Activated CD4-positive, alpha-beta memory T cell treated with anti-CD3 and anti-CD28 coated beads, Interleukin-2, amount 10 ng/mL, durations not matched to agents 7 days and 5 days (primary cell): ENCODE measurements at places on chromosomes 5 and 9. TPM values are rescaled to one million over a fixed set of nuclear protein-coding genes. Genes with fewer than 3 reads are reported as not detected.

Gene PCDHB6
- not detected for total RNA-seq

Gene CTSV
- 0.45 TPM for total RNA-seq

Gene NTMT1
- total RNA-seq: 38.7 TPM

Gene SURF1
- total RNA-seq: 33.8 TPM

Gene FCN1
- total RNA-seq: not detected

Gene AHRR
- total RNA-seq: 23.6 TPM

Gene GRXCR2
- not detected for total RNA-seq

Gene PCDHGA9
- total RNA-seq: not detected

Gene MYOZ3
- total RNA-seq: not detected

- no peak for DNase-seq
These were observed 92.6 kb downstream of the EFNA5 start for GRCh38 chr5:107578051-107578635.

GRCh38 chr9:3825721-3826120, 299.9 kb upstream of the RFX3 start:
- no peak for DNase-seq

- no peak for DNase-seq
These were observed 193.8 kb upstream of the ACTBL2 start for GRCh38 chr5:57676222-57677098.

DNA sequence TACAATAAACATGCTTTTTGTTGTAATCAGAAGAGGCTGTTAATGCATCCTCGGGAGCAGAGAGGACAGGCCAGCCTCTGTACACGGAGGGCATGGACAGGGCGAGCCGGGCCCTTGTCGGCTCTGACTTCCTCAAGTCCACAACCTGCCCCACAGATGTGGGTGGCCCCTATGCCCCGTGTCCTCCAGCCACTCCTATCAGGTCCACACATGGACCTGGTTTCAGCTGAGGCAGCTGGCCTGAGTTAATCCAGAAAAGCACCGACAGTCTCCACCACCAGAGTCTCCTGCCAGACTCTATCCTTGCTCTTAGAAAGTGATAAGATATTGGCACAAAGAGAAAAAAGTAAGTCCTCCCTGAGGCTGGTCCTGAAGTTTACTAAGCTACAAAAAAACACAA, 52.4 kb upstream of the PHYKPL start:
- DNase-seq: no peak

GRCh38 chr9:113187929-113188595, 33.0 kb downstream of the FKBP15 start:
- no peak for DNase-seq

GRCh38 chr9:35658137-35658967, at the start of gene CCDC107:
TSS of gene CCDC107 (plus strand) at chr9:35658292. CDS start at chr9:35658380, 88 bp downstream.
- peak; percentile 84 for DNase-seq

DNA sequence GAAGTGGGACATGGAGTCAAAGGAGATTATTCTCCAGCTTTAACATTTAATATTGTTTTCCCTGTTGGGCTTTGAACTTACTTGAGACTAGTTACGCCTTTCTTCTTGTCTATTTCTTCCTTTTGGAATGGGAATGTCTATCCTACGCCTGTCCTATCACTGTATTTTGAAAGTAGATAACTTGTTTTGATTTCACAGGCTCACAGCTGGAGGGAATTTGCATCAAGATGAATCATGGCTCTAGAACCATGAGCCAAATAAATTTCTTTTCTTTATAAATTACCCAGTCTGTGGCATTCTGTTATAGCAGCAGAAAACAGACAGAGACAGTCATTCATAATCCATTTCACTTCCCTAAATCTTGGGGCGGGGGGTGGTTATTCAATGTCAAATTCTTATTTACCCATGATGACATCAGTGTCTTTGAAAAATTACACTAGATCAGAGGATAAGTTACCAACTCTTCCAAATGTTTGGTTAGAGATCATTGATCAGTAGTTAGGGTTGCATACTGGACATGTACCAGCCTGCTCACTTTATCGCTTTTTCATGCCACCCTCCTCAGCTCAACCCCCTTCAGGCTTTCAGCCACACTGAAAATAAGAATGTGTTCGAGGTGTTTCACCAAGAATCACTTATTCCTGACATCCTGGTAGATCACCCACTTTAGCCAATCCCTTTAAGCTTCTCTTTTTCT, 419.6 kb upstream of the PIK3R1 start:
- DNase-seq: no peak

GRCh38 chr9:130254747-130255630, 10.6 kb upstream of the HMCN2 start:
- DNase-seq: no peak

- DNase-seq: no peak
These were observed 655.7 kb upstream of the ITGA1 start for GRCh38 chr5:52132053-52132452.

DNA sequence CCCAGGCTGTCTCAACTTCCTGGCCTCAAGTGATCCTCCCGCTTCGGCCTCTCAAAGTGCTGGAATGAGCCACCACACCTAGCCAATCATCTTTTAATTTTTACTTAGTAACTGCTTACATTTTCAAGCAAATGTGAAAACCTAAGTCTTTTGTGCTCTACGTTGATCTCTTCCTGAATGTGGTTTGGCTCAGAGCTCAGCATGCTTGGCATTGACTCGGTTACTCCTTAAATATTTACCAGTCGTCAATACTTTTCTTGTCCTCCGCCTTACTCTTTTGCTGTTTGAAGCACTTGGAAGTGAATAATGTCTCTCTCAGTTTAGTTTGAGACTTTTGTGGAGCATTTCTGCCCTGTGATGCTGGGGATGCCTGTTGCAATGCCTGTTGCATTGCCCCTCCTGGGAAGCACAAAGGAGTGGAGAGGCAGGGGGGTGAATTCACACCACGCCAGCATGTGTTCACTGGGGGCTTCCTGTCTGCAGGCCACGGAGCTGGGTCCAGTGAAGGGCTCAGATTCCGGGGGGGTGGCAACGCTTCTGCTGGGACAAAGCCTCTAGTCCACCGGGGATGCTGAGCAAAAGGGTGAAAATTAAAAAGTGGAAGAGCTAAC, 13.1 kb upstream of the TENT4A start:
- DNase-seq: no peak

DNA sequence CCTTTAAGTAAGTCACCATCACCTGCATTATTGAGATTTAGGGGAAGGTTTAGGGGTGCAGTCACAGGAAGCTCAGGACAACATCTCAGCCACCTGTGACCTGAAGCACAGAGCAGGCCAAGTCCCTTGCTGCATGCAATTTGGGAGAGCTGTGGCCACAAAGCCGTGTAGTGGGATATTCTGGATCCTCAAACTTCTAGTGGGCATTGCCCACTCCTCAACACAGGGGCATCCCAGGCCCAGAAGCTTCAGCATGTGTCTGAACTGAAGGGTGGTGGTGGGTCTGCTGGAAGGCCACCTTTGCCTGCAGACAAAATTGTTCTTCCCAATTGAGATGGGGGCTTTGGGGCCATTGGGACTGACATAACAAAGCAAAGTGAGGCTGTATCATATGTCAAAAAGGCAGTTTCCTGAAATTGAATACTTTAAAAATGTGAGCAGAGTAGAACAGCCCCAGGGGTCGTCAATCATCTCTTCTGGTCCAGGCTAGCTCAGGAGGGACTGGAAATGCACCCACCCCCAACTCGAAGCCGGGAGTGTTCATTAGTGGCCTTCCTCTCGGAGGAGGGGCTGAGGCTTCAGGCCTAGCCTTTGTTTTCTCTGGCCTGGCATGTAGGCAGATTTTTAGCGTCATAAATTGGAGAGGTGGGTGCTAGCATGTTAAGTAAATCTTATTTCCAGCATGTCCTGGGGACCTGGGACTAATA, 2.8 kb upstream of the GADD45G start:
- DNase-seq: no peak

- no peak for DNase-seq
These were observed 14.5 kb upstream of the ANKRD55 start for GRCh38 chr5:56247592-56247991.

GRCh38 chr5:101677961-101678360, 618.1 kb downstream of the SLCO4C1 start:
- DNase-seq: no peak

DNA sequence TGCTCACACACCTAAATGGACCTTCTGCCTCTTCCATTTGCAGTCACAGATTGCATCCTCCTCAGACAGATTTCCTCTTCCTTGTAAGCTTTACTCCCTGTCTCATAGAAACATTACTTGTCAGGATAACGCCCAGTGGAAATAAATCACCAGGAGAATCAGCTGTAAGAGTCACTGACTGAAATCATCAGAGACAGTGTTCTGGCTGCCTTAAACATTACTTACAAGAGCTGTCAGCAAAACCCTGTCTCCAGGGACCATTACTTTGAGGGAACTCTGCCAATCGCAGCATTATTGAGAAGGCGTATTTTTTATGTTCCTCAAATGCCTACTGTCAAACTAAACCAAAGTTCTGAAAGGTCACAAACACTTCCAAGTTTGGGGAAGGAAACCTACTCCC, 5.9 kb downstream of the DPYSL3 start:
- no peak for DNase-seq

- no peak for DNase-seq
These were observed 194.0 kb downstream of the CRB2 start for GRCh38 chr9:123550012-123550411.

- DNase-seq: no peak
These were observed 92.1 kb downstream of the CAVIN4 start for GRCh38 chr9:100669968-100670367.

DNA sequence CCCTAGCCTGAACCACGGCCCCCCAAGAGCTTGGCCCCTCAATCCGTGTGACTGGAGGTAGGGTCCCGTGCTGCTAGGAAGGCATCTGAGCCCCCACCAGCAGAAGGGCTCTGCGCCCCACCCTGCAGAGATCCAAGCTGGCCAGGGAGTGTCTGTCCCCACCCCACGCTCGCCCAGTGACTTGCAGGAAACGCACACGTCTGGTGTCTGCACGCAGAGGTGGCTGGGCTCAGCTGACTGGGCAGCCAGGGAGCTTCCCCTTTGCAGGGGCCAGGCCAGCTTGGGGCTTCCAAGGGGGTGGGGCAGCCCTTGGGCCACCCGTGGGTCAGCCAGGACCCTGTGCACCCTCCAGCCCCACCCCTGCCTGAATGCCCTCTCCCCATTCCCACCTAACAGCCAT, 24.3 kb downstream of the NOTCH1 start:
- DNase-seq: no peak

GRCh38 chr9:85984457-85984856, 43.5 kb downstream of the NAA35 start:
- DNase-seq: no peak

DNA sequence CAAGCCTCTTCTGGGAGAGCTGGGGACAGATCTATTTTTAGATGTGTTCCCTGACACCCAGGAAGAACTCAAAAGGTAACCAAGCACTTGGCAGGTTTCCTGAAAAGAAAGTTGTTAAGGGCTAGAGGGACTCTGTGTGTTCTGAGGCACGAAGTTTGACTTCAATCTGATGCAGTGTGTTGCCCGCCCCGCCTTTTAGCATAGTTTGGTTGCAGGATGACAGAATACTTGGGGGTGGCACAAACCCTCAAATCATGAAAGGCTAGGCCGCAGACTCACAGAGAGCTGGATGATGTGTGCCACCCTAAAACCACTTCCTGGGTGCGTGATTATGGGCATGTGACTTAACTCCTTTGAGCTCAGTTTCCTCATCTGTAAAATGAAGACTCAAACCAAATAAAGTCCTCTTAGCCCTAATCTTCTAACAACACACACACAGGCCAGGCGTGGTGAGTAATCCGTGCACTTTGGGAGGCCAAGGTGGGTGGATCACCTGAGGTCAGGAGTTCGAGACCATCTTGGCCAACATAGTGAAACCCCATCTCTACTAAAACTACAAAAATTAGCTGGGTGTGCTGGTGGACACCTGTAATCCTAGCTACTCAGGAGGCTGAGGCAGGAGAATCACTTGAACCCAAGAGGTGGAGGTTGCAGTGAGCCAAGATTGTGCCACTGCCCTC, 12.8 kb upstream of the NDFIP1 start:
- peak; percentile 87 for DNase-seq

DNA sequence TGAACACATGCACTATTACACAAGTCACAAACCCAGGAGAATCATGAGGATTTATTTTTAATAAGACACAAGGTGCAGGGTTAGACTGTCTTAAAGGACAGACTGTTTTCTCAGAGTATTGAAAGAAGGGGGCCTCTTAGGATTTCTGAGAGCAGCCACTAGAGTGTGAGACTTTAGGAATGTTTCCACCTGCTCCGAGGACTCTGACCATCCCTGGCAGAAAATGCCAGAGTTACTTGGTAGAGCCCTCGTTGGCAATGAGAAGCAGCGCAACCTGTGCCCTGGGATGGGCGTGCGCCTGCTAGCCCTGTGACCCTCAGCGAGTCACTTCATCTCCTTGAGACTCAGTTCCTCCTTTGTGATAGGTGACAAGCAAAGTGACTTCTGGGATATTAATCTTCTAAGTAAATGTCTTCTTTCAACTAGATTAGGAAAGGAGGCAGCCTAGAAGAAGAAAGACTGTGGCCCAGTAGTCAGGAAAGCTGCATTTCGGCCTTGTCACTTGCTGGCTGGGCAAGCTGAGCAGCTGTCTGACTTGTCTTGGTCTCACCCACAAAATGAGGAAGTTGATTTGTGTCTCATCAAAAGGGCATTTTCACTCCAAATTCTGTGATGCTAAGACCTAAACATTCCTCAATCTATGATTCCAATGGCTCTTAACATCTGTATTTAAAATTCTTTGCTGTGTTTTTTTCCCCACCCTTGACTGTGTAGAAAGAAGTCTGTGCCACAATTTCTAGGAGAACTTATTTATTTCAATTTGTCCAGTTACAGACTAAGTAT, 60.5 kb downstream of the PTCD2 start:
- no peak for DNase-seq

GRCh38 chr5:67886761-67887160, 328.8 kb upstream of the PIK3R1 start:
- no peak for DNase-seq

GRCh38 chr5:29697785-29698414, 1495.6 kb upstream of the CDH6 start:
- DNase-seq: no peak

DNA sequence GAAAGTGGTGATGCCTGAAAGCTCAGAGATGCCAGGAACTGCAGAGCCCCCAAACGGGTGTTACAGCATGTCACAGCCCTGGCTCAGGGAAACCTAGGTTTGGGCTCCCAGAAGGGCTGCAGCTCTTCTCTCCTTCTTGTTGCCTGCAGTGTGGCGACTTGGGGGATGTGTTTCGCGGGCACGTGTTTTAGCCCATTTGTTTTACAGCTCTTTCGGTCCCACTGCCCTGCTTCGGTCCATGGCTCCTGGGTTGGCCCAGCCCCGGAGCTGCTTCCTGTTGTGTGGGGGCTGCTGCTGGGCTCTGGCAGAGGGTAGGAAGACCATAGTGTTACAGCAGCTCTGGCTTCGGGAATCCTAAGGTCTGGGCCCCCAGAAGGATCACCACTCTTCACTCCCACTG, 222.9 kb upstream of the RIOK2 start:
- DNase-seq: no peak

DNA sequence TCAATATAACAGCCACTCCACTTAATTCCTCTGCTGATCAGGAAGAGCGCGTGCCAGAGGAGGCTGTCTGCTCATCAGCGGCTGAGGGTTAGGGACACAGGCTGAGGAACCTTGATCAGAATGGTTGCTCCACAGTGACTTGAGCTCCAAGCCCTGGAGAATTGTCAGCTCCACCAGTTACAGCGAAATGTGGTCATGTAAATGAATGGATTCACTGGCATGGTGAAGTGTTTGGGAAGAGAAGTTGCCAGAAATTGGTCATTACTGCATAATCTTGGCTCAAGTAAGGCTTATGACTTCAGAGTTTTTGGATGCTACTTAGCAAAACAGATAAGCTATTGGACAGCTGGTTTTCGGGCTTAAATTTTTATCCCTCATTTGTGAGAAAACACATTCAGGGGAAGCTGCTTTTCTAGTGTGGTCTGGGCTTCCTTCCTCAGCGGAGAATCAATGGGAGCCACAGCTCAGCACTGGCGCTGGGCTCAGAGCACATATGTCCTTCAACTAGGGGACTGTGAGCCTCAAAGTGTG, 65.0 kb downstream of the PRRT1B start:
- no peak for DNase-seq

GRCh38 chr5:88683506-88684135, 199.4 kb downstream of the MEF2C start:
- no peak for DNase-seq
